ENCODE measurements at places on chromosomes 6 and 20.
A peak's percentile ranks its signal among the peaks of the same experiment; 100 is the strongest.

DNA sequence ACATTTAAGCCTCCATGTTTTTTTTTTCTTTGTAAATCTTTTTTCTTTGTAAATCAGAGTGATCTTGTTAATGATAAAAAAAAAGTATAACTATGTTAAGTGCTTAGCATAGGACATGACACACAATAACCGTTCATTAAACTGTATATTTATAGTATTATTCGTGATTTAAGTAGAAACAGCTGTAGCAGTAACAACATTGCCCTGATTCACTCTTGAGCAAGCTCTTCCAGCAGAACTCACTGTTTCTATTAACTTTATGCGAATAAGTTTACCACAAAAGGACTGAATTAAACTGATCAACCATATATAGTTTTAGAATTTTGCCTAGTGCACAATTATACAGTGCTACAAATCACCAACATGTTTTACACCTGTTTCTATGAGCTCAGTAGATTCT is 1338.0 kb upstream of the EYS start:
- no peaks in the 10 kb centered on the region for H3K4me1 ChIP-seq
- H3K27ac ChIP-seq, result no peak overlapping the region
- no peaks in the 10 kb centered on the region for H3K27me3 ChIP-seq
- no peak for DNase-seq

- no peak for DNase-seq
- peak overlapping the region; percentile 82 for H3K27ac ChIP-seq
- H3K4me1 ChIP-seq, result peaks cover 19% of the 10 kb centered on the region
These were observed 496 bp downstream of the TMEM242 start for GRCh38 chr6:157322792-157323254.

- H3K36me3 ChIP-seq, result peaks cover 4% of the 10 kb centered on the region
- DNase-seq, result peak; percentile 48
- H3K27ac ChIP-seq, result no peak overlapping the region
- peaks cover 46% of the 10 kb centered on the region for H3K4me1 ChIP-seq
These were observed 673 bp downstream of the MARCKS start for GRCh38 chr6:113857556-113858479.

GRCh38 chr6:53737746-53738145 is 57.1 kb upstream of the LRRC1 start:
- no peaks in the 10 kb centered on the region for H3K36me3 ChIP-seq
- no peaks in the 10 kb centered on the region for H3K27me3 ChIP-seq
- H3K4me1 ChIP-seq, result peaks cover 16% of the 10 kb centered on the region
- H3K27ac ChIP-seq, result no peak overlapping the region
- H3K4me3 ChIP-seq, result no peak overlapping the region

- H3K27me3 ChIP-seq, result no peaks in the 10 kb centered on the region
- H3K27ac ChIP-seq, result no peak overlapping the region
- no peak overlapping the region for H3K4me3 ChIP-seq
- H3K36me3 ChIP-seq, result peaks cover 36% of the 10 kb centered on the region
- H3K4me1 ChIP-seq, result no peaks in the 10 kb centered on the region
These were observed 9.7 kb downstream of the NOL7 start for GRCh38 chr6:13624871-13625288.

DNA sequence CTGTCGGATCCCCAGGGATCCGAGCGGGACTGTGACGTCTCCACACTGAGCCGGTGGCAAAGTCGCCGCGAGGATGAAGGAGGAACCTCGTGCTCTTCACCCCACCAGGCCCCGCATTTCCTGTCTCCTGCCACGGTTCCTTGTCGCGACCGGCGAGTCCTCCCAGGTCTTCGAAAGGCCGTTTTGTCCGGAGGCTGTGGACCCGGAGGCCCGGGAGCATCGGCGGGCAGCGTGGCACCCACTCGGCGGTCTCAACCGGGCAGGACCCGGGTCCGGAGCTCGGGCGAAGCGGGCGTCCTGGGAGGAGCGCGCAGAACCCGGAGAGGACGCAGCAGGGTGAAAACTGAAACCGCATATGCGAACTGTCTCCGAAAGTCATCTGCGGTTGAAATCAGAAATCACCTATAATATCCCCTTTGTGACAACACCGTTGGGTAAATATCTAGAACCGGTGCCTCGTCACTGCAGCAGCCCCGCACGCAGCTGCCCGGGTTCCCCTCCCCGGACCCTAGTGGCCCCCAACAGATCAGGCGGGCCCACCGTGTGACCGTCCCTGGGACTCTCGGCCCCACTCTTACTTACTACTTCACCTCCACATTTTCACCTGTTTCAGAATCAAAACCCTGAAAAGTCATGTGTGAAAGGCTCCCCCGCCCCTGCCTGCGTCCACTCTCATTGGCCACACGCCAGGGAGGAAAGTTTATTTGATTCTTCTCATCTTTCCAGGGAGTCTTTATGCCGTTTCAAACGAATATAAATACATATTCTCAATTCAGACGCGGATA is 3.1 kb upstream of the ULBP2 start:
- peaks cover 90% of the 10 kb centered on the region for H3K27me3 ChIP-seq
- no peak for DNase-seq
- H3K4me1 ChIP-seq, result no peaks in the 10 kb centered on the region

DNA sequence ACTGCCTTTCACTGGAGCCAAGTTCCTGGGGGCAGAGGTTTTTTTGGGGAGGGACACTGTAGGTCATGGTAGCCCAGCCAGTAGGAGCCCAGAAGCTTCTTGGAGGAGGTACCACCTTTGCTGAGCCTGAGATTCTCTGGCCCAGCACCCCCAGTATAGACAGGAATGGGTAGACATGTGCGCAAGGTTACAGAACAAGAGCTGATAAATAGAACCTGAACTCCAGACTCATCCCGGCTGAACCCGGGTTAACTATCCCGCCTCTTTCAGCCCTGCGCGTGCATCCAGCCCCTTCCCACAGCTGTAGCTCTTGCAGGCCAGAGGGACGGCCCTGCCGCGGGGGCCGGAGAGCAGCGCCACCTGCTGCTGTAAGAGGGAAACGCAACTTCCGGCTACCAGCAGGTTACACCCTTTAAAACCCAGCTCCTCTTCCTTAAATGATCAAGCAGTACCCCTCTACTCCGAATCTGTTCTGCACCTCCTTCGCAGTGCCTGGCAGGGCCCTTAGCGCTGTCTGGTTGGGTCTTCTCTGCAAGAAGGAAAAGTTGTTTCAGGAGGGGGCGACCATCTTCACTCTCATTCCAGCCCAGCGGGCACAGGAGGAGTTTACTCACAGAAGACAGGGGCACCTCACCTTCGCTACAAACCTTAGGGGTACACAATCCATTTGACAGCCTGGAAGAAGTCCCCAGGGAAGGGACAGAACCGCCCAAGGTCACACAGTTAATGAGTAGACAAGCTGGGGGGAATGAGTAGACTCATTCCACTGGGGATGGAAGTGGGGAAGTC is 7.5 kb downstream of the SRXN1 start:
- no peaks in the 10 kb centered on the region for H3K27me3 ChIP-seq
- peaks cover 32% of the 10 kb centered on the region for H3K36me3 ChIP-seq
- no peak overlapping the region for H3K4me3 ChIP-seq
- H3K4me1 ChIP-seq, result peaks cover 10% of the 10 kb centered on the region
- H3K27ac ChIP-seq, result no peak overlapping the region

DNA sequence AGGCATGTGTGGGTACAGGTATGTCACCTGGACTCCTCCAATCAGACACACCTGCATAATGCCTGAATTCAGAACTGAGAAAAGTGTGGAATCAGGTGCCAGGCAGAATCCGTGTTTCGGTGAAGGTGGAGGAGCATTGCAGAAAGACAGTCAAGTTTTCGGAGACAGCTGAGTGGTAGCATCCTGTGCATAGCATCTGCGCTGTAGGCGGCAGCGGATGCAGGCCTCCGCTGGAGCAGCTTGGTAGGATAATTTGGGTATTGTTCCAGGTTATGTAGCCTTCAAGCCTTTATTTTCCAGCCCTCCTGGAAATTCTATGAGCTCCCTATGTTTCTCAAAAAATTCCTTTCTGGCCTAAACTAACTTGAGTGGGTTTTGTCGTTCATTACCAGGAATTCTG is 15.5 kb upstream of the ARMC2 start:
- no peaks in the 10 kb centered on the region for H3K27me3 ChIP-seq
- no peak overlapping the region for H3K27ac ChIP-seq
- no peak overlapping the region for H3K4me3 ChIP-seq
- no peak for DNase-seq

GRCh38 chr20:35240811-35241293 is 14.4 kb downstream of the MMP24 start:
- no peak overlapping the region for H3K4me3 ChIP-seq
- no peak overlapping the region for H3K27ac ChIP-seq
- H3K4me1 ChIP-seq, result peaks cover 3% of the 10 kb centered on the region

GRCh38 chr20:41870869-41871462 is 252.8 kb upstream of the CHD6 start:
- no peaks in the 10 kb centered on the region for H3K4me1 ChIP-seq
- H3K27me3 ChIP-seq, result no peaks in the 10 kb centered on the region
- DNase-seq, result no peak
- H3K27ac ChIP-seq, result no peak overlapping the region
- H3K36me3 ChIP-seq, result no peaks in the 10 kb centered on the region

- DNase-seq, result no peak
- H3K36me3 ChIP-seq, result no peaks in the 10 kb centered on the region
- no peak overlapping the region for H3K4me3 ChIP-seq
- H3K27me3 ChIP-seq, result peaks cover 25% of the 10 kb centered on the region
- H3K27ac ChIP-seq, result no peak overlapping the region
- no peaks in the 10 kb centered on the region for H3K4me1 ChIP-seq
These were observed 98.7 kb downstream of the ANKRD60 start for GRCh38 chr20:58129721-58130151.

GRCh38 chr20:17066902-17067301 is 159.9 kb upstream of the PCSK2 start:
- H3K27me3 ChIP-seq, result no peaks in the 10 kb centered on the region
- H3K4me1 ChIP-seq, result no peaks in the 10 kb centered on the region
- no peak overlapping the region for H3K27ac ChIP-seq
- no peak overlapping the region for H3K4me3 ChIP-seq

DNA sequence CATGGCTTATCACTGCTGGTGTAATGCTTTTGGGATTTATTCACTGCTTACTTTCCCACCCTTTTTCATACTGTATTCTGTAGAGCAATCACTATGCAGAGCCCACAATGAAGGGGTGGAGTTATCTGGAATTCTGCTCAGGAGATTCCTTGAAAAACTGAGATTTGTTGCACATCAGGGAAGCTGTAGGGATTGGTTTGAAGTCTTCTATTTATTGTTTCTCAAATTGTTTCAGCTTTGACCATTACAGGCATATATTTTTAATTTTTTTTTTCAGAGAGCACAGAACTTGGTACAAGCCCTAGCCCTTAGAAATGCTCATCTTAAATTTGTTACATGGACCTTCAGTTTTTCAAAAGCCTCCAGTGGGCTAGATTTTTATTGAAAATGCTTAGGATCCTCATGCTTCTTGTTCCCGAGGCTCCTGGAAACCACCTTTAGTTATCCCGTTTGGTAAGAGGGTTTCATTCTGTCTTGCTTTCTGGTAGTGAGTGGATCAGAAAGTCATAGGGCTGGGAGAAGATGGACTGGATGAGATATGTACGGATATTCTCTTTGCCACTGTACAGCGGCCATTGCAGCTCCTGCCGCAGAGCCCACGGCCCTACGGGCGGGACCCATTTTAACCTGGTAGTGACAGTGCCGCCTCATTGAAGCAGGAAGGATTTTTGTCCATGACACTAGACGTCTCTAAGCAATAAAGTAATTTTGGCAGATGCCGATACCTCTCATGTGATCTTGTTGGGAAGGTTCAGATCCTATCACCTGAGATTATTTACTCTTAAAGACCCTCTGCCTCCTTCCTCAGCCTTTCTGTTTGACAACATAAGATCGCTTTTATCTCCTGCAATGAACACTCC is 45.3 kb upstream of the ZNF184 start:
- H3K4me1 ChIP-seq, result peaks cover 17% of the 10 kb centered on the region
- no peak overlapping the region for H3K27ac ChIP-seq
- H3K4me3 ChIP-seq, result peak overlapping the region; percentile 98
- H3K27me3 ChIP-seq, result peaks cover 38% of the 10 kb centered on the region

DNA sequence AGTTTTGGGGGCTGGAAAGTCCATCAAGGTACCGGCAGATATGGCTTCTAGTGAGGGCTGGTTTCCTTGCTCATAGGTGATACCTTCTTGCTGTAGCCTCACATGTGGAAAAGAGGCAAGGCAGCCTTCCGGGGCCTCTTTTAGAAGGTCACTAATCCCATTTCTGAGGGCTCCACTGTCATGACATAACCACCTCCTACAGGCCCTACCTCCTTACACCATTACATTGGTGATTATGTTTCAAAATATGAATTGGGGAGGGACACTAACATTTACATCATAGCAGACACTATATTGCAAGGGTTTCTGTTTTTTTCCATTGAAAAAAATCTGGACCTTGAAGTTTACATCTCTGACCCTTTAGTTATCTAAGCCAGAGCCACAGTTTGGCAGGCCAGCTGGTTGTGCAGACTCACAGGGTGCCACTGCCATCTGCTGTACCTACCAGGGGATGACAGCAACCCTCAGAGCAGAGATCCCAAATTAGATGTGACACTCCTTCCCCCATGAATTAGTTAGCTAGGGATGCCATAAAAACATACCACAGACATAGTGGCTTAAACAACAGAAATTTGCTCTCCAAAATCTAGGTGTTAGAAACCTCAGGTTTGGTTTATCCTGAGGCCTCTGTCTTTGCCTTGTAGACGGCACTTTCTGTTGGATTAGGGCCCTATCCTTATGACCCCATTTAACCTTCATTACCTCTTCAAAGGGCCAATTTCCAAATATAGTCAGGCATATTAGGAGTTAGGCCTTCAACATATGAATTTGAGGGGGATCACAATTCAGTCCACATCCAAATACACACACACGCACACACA is 166.4 kb upstream of the RNF217 start:
- peak; percentile 41 for DNase-seq
- H3K4me1 ChIP-seq, result no peaks in the 10 kb centered on the region
- no peak overlapping the region for H3K27ac ChIP-seq
- no peak overlapping the region for H3K4me3 ChIP-seq

DNA sequence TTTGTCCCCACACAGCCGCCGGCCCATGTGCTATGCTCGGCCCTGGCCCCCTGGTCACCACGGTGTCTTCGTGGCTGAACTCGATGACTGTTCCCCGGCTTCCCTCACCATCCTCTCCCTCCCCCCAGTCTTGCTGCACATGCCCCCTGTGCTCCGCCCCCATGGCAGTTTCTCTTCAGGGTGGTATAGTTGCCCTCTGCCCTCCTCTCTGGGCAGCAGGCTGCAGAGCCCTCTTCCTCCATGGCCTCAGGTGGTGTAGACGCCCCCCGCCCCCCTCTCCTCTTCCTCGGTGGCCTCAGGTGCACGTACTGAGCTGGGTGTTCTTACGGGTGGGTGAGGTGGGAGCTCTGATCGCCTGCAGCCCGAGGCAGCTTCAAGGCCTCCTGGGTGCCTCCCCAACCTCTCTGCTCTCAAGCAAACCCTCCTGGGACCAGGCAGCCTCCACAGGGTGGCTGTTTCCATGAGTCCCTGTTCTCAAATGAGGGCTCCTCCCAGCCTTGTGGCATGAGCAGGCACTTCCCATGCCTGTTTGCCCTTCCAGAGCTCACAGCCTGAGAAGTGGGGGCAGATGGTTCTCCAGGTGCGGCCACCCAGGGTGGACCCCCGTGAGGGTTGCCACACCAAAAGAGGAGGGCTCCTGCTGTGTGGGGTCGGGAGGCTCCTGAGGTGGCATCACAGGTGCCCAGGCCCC is 24.8 kb downstream of the COL20A1 start:
- no peaks in the 10 kb centered on the region for H3K27me3 ChIP-seq
- H3K4me1 ChIP-seq, result no peaks in the 10 kb centered on the region
- H3K4me3 ChIP-seq, result no peak overlapping the region
- H3K36me3 ChIP-seq, result no peaks in the 10 kb centered on the region
- H3K27ac ChIP-seq, result no peak overlapping the region

GRCh38 chr6:52517502-52518278 is 59.2 kb downstream of the TRAM2 start:
- H3K4me3 ChIP-seq, result no peak overlapping the region
- no peak overlapping the region for H3K27ac ChIP-seq
- H3K27me3 ChIP-seq, result no peaks in the 10 kb centered on the region
- no peaks in the 10 kb centered on the region for H3K4me1 ChIP-seq
- peaks cover 21% of the 10 kb centered on the region for H3K36me3 ChIP-seq

Measured in common myeloid progenitor, CD34-positive (primary cell).